ENCODE measurements at places on chromosomes 4 and X.

GRCh38 chrX:118988911-118989310 is 14.5 kb downstream of the LONRF3 start:
- no peak for DNase-seq

DNA sequence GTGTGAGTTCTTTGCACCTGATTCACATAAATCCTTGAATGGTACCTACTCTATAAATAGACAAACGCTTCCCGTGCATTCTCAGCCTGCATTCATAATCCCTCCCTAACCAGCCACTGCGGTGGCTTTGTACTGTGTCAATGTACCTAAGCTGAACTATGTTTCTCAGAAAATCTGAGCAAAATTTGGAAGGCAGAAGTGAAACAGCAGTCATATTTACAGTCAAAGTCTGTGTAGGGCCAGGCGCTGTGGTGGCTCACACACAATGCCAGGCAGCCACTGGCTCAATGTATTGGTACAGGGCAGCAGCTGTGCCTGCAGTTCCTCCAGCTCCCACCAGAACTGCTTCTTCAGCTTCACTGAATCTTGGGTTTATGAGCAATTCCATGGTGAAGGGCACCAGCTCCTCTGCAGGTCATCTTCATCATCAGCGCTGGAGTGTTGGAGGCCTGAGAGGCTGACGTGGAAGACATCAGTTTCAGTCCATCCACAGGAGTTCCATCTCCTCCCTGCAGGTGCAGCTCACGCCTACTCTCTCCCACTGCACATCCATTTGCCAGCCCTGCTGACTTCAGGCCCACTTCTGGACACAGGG is 32.3 kb upstream of the IRF2 start:
- DNase-seq = no peak

DNA sequence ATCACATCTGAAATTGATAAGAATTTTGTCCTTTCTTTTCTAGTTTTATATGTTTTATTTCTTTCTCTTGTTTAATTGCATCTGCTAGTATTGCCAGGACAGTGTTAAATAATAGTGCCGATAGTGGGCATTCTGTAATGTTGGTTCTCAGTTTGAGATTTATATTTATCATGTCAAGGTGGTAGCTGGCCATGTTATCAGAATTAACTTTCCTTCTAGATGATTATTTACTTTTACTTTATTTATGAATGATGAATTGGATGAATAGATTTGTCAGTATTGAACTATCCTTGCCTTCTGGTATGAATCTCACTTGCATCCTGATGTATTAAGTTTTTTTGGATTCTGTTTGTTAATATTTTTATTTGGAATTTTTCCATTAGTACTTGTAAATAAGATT is 42.7 kb downstream of the METAP1 start:
- no peak for DNase-seq

DNA sequence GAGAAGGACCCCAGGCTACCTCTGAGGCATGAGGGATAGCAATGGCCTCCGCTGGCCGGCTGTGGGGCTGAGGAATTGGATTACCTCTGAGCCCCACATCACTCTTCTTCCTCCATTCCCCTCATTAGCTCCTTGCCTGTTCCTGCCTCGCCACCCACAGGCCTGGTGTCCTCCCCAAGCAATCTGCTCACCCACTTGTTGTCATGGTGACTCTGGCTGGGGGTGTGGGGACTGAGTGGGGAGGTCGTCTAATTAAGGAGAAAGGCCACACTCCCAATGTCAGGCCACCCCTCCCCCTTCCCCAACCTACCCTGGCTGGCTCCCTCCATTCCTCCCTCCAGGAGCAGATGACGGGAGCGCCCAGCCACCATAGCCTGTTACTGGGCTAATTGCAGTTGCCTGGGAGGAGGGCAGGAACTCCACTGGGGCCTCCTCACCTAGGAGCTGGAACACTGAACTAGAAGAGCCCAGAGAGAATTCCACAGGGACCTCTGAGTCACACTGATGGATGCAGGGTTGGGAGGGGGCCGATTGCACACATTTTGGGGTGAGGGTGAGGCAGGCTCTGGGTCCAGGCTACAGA is 20.7 kb downstream of the NALF2 start:
- no peak for DNase-seq

GRCh38 chrX:139692908-139693307 is 15.1 kb downstream of the MCF2 start:
- DNase-seq = no peak

- no peak for DNase-seq
These were observed 20.3 kb upstream of the DYNLT3 start for GRCh38 chrX:37867536-37868153.

DNA sequence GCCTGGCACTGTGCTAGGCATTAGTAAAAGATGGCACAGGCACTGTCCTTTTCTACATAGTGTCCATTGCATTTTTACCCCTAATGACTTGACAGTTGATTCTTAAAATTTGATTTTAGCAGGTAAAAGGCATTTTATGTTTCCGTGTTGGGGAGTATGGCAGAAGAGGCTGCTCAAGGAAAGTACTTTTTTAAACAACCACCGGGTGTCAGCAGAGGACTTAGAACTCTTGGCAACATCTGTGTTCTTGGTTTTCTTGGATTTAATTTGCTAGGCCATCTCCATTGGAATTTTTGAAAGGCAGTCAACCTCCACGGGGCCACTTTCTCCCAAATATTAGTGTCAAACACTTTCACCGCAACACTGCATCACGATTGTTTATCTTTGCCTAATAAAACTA is 102.9 kb downstream of the TSPAN7 start:
- DNase-seq = no peak

DNA sequence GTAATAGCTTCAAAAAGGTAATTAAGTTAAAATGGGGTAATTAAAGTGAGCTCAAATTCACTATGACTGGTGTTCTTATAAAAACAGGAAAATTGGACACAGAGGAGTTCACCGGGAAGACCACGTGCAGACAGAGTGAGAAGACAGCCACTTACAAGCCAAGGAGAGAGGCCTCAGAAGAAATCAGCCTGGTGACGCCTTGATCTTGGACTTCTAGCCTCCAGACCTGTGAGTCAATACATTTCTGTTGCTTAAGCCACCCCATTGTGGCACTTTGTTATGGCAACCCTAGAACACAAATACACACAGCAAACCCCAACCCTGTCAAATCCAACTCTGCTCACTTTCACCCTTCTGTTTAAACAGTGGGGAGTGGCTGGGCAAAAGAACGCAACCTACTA is 4.1 kb upstream of the CD38 start:
- DNase-seq = no peak

GRCh38 chr4:42488114-42488513 is 90.8 kb downstream of the SHISA3 start:
- no peak for DNase-seq

DNA sequence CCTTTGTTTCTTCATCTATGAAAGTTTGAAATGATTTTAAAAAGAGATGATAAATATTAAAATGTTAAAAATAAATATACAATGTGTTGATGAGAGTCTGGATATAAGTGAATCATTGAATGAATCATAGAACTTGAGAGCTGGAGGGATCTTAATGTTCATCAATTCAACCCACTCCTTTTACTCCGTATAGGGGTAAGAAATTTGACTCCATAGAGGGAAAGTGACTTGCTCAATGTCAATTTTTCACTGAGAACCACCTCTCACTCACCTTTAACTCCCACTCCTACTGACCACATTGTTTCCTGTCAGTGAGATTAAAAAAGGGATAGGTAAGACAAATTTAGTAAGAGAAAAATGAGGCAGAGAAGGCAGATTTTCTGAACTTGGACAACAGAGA is 557.2 kb upstream of the GRIA3 start:
- no peak for DNase-seq

GRCh38 chrX:21798677-21799219 is 40.7 kb upstream of the MBTPS2 start:
- DNase-seq = no peak

- DNase-seq = no peak
These were observed 5.7 kb downstream of the ARL13A start for GRCh38 chrX:100975212-100975611.

DNA sequence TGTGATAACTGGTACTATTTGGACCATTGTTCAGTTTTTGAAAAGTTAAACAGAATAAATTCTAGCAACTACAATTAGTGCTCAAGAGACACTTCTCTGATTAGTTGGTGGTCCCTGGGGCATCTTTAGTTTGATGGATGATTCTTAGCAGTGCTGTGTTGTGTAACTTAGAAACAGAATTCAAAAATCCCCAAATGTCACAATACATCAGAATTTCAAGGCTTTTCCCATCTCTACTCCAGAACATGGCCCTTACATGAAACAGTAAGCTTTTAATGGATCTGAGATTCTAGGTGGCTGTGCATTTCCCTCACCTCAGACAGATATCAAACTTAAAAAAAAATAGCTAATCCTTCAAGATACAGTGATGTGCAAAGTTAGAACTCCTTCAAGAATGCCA is 104.4 kb upstream of the CXCL13 start:
- no peak for DNase-seq

DNA sequence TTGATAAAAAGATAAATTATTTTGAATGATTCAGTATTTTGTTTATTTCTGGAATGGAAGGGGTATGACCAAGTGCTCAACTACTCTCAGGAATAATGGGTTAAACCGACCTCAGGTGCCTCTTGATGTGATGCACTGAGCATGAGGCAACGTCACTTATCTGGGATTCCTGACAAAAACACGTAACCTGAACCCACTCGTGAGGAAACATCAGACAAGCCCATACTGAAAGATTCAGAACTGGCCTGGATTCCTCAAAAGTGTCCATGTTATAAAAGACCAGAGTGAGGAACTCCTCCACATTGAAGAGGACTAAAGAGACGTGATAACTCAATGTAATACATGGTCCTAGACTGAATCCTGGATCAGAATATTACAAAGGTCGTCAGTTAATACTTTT is 144.0 kb downstream of the FNIP2 start:
- DNase-seq = no peak

GRCh38 chr4:118683513-118683912 is 1.7 kb upstream of the METTL14 start:
- DNase-seq = no peak

- DNase-seq = no peak
These were observed 251.5 kb downstream of the GPM6A start for GRCh38 chr4:175560604-175561003.

DNA sequence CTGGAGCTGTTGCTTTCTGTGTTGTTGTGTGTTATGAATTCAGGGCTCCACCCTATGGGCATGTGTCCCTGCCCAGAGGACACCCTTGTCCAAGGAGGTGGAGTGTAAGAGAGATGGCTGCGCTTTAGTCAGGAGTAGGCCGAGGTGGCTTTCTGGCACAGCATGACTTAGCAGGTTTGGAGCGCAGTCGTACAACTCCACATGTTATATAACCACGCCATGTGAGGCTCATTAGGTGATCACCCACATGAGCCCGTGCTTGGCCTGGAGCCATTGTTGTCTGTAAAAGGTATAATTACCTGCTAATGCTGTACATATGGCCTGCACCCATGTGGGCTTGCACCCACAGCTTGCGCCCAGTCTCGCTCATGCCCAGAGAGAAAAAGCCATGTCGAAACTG is 15.8 kb upstream of the ANAPC4 start:
- DNase-seq = no peak
